Iris pigment epithelial cell (primary cell): ENCODE measurements at places on chromosomes 7 and 10.
A peak's percentile ranks its signal among the peaks of the same experiment; 100 is the strongest.

GRCh38 chr7:42100156-42100508 lies 136.9 kb downstream of the GLI3 start:
- DNase-seq = no peak

DNA sequence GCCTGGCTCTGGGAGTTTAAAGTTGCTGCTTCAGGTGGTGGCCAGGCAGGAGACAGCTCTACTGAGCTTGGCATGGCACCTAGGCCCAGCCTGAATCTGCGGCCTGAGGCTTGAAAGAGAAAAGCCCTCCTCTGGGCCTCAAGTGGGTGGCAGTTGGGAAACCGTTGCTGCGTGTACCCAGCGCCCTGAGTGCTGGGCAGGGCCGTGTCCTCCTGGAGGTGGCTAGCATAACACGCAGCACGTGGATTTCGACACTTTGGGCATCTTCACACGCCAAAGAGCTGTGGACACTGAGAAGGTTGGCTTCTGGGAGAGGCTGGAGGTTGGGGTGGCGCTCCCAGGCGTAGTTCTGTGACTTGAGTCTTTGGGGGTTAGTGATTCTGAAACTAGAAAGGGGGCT lies 2.5 kb downstream of the ZNF316 start:
- DNase-seq = no peak

DNA sequence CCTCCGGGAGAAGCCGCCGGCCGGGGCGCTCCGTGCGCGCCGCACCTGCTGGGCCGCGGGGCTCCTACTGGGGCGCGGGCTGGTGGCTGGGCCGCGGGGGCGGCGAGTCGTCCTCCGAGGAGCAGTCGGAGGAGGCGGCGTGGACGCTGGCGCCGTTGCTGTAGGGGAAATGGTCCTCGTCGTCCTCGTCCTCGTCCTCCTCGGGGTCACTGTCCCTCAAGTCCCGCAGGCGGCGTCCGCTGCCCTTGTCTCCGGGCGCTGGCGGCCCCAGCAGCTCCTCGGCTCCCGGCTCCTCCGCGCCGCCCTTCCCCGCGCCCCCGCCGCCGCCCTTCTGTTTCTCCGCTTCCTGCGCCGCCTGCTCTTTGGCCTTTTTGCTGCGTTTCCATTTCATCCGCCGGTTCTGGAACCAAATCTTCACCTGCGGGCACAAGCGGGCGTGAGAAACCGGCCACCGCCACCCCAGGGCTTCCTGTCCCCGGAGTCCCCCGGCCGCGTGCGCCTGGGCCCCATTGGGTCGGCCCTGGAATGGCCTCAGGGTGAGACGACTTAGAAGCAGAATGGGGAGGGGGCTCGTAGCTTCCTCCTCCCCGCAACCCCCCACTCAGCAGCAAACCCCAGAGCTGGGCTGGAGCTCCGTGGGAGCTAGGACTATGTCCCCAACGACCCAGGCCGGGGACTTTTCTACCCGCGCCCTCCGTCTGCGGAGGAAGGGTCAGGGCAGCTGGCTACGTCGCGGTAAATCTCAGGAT lies 4.8 kb downstream of the MNX1 start:
- no peak for DNase-seq

DNA sequence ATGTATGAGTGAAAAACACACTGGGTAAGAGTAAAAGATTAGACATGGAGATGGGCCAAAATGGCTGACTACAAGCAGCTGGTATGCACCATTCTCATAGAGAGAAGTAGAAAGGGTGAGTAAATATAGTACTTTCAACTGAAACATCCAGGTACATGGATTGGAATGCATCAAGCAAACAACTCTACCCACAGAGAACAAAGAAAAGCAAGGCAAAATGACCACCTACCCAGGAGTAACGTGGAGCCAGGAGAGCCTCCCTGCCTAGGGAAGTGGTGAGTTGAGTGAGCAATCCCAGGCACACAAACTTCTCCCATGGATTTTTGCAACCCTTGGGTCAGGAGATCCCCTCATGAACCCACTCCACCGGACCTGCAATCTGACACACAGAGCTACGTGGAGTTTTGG lies 212.8 kb downstream of the PTN start:
- peak; percentile 75 for DNase-seq

DNA sequence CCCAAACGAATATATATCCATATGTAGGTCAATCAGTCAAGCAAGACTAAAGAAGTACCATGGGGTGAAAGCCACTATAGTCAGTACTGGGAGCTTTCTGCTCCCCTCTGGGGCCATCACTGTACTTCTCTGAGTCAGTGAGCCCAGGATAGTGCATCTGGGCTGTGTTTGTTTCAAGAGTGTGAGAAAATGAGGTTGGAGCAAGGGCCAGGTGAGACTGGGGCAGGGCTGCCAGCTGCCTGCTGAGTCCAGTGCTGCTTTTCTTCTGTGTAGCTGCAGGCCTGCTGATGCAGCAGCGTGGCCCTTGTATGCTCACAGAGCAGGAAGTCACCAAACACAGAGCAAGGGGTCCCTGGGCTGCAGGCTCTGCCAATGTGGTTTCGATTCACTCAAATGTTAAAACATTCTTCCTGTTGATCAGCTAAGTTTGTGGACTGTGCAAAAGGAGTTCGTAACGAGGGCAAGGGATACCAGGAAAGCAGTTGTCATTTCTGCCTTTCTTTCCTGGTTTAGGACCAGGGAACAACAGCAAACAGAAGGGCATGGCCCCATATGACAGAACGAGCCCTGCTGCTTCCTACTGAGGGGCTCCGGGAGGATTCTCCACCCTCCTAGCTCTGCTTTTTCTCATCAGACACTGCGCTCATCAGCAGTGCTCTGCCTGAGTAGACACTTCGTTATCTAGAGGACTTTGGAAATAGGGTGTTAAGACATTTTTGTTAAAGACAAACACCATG lies 65.4 kb upstream of the TNS3 start:
- DNase-seq = no peak

DNA sequence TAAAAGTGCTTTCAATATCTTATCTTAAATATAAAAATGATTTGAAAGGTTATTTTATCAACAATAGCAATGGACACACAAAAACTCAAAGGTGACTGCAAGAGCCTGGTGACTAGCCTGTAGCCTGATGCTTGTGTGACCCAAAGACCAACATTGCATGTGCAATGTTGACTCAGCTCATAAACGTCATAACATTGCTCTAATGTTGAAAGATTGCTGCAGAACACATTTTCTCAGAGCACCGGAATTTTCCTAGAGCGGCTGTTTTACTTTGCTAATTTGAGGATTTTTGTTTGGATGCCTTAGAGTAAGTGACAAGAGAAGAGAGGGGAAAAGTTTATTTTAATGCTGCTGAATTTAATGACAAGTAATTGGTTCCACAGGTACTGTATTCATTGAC lies 107.1 kb downstream of the RAB18 start:
- peak; percentile 8 for DNase-seq

- no peak for DNase-seq
These were observed 77.1 kb downstream of the SVIL start for GRCh38 chr10:29557665-29558064.

DNA sequence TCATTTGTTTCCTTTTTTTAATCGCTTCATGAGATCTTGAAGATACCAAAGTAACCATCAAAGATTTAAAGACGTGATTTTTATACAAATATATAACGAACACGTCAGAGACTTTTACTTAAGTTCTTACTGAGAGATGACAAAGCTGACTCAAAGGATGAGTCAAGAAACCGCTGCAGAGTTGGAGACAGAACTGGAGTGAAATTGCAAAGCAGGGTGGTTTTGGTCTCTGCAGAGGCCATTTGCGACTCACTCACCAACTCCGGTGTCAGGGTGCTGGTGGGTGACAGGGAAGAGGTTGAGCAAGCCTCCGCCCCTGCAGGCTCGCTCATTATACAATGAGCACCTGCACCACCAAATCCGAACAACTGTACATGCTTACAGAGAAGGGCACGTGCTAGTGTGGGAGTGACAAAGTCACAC lies 75.2 kb downstream of the DNAJB6 start:
- peak; percentile 91 for DNase-seq

GRCh38 chr7:93715234-93715633 lies 140.7 kb upstream of the CALCR start:
- DNase-seq = peak; percentile 52

DNA sequence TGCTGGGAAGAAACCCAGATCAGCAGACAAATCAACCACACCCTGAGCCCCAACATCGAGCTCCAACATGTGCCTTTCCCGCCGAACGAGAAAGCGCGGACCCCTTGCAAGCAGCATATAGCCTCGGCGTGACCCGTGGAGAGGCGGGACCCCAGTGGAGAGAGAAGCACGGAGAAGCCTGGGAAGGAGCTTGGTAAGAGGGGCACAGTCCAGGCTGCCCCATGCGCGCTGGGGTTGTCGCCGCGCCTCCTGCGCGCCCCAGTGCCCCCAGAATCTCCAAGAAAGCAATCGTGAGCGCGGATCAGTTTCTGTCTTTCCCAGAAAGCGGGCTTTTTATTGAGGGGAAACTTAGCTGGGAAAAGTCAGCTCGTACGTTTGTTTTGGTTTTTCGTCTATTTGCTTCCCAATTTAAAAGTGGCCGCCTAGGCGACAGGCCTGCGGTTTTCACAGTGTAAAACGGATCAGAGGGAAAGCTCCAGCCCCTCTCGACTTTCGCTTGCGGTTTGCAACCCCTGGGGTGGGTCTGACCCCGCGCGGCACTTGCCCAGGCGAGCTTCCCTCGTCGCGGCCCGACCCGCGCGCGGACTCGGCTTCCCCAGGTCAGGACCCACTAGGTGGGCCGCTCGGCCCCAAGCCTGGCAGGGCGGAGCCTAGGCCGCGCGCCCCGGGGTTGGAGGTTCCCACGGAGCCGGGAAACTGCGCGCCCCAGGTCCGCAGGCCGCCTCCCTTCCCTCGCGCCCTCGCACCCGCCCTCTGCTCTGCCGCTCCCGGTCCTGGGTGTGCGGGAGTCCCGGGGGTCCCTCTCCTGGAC lies 31.1 kb downstream of the SKIDA1 start:
- DNase-seq = no peak
